AG10803 (cell line): ENCODE measurements at places on chromosomes 1 and 21.

- no peak for DNase-seq
Measured at GRCh38 chr1:48771561-48771960, 5.1 kb downstream of the BEND5 start.

DNA sequence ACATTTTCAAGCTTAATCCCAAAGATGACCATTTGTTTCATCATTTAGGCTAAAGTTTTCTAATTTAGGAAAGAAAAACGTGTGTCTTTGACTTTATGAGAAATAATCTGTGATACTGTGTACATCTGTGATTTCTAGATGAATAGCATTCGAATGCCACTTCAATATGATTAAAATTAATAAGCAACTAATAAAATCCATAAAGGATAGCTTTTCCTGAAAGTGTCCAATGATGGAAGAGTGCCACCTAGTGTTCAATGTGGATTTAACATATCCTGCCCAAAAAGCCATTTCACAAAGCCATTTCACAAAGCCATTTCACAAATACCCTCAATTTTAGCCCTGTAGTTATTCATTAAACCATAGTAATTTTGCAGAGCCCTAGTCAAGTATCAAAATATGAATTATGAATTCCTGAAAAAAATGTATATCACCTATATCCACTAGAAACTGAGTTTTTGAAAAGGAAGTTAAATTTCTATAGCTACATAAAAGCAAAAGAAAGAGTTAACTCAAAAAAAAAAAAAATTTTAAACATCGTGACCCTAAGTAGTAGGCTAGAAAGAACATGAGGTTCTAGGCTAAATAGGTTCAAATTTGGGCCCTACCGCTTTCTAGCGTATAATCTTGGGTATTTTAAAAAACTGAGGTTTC lies 19.1 kb downstream of the NME7 start:
- peak; percentile 52 for DNase-seq

DNA sequence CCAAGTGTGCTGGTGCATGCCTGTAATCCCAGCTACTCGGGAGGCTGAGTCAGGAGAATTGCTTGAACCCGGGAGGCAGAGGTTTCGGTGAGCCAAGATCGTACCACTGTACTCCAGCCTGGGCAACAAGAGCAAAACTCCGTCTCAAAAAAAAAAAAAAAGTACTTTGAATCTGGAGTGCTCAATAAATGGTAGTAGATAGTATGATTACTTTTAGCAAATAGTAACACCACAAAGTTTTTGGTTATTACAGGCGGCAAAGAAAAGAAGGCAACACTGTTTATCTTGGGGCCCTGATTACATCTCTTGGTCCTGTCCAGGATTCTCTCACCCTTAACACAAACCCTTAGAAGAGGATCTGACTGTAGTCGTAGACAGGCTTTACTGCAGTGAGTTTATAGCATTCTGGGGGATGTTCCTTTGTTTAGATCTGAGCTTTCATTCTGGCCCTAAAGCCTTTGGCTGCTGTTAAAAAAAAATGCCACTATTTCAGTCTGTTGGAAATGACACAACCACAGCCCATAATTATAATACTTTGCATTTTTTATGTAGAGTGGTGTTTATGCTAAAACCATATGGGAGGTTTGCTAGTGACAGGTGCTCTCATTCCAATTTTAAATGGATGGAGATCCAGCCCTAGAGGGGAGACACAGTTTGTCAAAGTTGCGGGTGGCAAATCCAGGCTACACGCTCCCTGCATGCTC lies 79.7 kb upstream of the SLC2A1 start:
- no peak for DNase-seq

DNA sequence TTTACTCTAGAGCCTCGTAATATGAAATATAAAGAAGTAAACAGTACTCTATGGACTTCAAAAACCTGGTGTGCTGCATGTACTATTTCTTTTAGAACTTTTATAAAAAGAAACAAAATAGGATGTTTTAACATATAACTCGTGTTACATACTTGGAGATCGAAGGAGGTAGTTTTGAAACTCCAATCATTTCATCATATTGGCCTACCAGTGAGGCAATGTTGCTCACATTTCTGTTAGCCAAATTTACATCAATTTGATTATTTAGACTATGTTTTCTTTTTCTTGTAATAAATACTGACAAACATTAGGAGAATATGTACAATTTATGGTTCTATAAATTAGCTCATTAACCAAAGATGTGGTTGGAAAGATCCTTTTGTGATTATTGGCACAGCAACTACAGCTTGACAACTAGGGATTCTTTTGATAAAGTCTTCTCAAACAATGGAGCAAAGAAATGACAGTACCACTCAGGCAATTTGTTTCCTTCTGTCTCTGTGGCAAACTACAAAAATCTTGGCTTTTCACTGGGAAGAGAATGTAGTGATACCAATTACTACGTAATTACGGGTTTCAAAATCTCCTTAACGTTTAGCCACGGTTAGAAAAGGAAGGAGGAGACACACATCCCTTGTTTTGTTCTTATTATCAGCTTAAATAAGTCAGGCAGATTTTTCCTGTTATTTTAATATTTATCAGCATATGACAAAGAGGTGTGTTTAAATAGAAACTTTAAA lies 266.6 kb upstream of the SGIP1 start:
- peak; percentile 68 for DNase-seq

GRCh38 chr21:42044871-42045495 lies 26.1 kb upstream of the UMODL1 start:
- DNase-seq: no peak

- no peak for DNase-seq
Measured at GRCh38 chr1:243756529-243756928, 93.5 kb downstream of the AKT3 start.

DNA sequence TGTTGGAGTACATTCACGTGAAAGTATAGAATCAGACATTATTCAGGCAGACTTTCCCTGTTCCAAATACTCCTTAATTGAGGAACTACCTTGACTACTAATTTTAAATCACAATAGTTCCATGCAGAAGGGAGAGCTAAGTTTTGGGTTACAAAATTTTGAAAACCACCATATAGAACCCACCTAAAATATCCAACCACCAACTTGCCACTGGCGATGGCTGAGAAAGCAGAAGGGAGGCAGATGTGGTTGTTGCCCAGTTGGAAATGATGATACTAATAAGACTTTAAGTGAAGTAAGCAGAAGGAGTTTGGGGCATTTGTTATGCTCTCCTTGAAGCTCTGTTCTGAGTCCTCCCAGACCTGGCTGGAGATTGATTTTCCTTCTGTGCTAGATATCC lies 190.7 kb downstream of the HLX start:
- DNase-seq: no peak

- DNase-seq: peak; percentile 60
Measured at GRCh38 chr21:21232320-21232719, 234.1 kb downstream of the NCAM2 start.

DNA sequence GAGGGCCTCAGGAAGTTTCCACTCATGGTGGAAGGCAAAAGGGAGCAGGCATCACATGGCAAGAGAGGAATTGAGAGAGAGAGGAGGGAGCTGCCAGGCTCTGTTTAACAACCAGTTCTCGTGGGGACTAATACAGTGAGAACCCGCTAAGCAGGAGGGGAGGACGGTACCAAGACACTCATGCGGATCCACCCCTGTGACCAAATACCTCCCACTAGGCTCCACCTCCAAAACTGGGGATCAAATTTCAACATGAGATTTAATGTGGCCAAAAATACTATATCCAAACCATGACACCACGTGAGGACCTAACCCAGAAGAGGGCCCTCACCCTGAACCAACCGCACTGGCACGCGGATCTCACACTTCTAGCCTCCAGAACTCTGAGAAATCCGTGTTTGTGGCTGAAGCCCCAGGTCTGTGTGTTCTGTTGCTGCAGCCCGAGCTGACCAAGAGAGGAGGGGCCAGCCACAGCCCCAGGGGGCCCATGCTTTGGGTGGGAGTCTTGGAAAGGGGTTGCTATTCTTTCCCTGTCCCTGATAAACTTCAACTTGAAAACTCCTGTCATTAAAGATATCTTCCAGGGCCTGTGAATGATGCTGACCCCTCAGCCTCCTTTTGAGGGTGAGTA lies 32.0 kb downstream of the TRIM67 start:
- no peak for DNase-seq

GRCh38 chr1:80244372-80244771 lies 1237.8 kb upstream of the ADGRL4 start:
- DNase-seq: no peak
